Activated naive CD8-positive, alpha-beta T cell treated with anti-CD3 and anti-CD28 coated beads, Interleukin-2, amount 10 ng/mL, durations not matched to agents 7 days and 5 days (primary cell): ENCODE measurements at places on chromosomes 4 and X. TPM values are rescaled to one million over a fixed set of nuclear protein-coding genes. Genes with fewer than 3 reads are reported as not detected.

The HMGN5 gene
- 1.6 TPM for total RNA-seq

The SSX1 gene
- not detected for total RNA-seq

The NXF3 gene
- not detected for total RNA-seq

DNA sequence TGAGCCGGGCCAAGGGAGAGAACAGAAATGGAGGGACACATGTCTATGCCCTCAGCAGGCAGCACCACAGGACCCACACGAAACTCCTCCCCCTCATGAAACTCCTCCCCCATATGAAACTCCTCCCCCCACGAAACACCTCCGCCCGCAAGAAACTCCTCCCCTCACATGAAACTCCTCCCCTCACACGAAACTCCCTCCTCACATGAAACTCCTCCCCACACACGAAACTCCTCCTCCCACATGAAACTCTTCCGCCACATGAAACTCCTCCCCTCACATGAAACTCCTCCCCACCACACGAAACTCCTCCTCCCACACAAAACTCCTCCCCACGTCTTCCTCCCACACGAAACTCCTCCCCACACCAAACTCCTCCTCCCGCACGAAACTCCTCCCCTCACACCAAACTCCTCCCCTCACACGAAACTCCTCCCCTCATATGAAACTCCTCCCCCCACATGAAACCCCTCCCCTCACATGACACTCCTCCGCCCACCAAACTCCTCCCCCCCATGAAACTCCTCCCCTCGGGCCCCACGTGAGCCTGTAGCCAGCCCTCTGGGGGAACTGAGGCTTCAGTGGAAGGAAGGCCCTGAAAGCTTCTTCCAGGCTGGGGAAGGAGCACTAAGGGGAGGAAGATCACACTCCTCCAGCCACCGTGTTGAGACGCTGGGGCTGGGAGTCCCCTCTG, 15.2 kb downstream of the ADRA2C start:
- DNase-seq: no peak

DNA sequence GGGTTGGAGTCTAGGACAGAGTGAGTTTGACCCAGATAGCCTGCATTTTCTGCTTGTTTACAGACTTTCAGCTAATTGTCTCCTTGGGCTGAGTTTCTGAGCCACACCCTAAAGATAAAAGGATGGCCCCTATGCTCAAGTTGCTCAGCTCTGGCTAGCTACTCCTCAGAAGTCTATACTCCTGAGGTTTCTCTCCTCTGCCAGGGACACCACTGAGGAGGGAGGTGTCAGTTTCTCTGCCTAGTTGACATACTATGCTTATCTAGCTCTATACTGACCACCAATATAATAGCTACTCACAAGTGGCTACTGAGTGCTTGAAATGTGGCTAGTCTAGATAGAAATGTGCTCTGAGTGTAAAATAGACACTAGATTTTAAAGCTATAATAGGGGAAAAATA, 23.6 kb downstream of the HADH start:
- DNase-seq: no peak

GRCh38 chr4:68717999-68718398, 47.5 kb upstream of the UGT2B15 start:
- no peak for DNase-seq

- no peak for DNase-seq
These were observed 377.7 kb downstream of the PACRGL start for GRCh38 chr4:21077967-21078366.

GRCh38 chr4:107500551-107500950, 219.5 kb downstream of the PAPSS1 start:
- DNase-seq: no peak

- no peak for DNase-seq
These were observed 466.7 kb upstream of the TENM3 start for GRCh38 chr4:181776264-181777054.

- no peak for DNase-seq
These were observed 33.7 kb downstream of the GASK1B start for GRCh38 chr4:158139086-158139485.

DNA sequence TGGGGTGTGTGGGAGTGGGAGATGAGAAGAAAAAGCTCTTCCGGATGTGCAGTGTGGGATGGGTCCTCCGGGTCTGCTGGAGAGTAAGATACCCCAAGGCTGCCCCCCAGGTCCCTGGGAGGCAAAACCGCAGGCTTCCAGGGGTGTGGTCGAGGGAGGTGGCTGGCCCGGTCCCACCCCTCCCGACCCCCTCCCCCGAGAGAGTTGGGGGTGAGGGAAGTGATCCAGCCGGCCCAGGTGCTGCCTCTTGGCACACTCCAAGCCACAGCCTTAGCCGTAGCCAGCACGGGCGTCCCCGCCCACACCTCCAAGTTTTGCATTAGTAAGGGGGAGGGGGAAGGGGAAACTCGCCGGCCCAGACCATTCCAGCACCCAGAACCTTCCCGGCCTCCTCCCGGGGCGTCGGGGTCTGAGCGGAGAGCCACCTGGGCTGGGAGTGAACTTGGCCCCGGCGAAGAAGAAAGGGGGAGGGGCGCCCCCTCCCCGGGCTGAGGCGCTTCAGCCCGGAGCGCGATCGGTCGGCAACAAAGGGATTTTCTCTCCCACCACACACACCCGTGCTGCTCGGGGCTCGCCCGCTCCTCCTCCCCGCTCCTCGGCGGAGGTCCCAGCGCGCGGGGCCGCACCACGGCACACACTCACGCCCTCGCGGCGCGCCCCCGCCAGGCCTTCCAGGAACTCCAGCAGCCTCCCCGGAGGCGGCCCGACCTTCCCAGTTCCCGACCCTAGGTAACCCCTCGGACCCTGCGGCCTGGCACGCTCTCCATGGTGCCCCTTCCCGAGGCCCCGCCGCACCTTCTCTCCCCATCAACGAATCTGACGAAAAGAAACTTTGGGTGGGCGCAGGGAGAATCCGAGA, 14.4 kb downstream of the BCOR start:
- no peak for DNase-seq

- DNase-seq: no peak
These were observed 23.9 kb downstream of the ACSL4 start for GRCh38 chrX:109709129-109709631.

- no peak for DNase-seq
These were observed 39.2 kb upstream of the CRMP1 start for GRCh38 chr4:5932035-5932568.
